HFFc6 (cell line): ENCODE measurements at places on chromosomes 2 and 18.
A peak's percentile ranks its signal among the peaks of the same experiment; 100 is the strongest.

- no peak for DNase-seq
These were observed 488.9 kb downstream of the PLCL1 start for GRCh38 chr2:198293281-198293680.

GRCh38 chr18:48842259-48843061, 108.3 kb downstream of the SMAD7 start:
- no peak for DNase-seq

DNA sequence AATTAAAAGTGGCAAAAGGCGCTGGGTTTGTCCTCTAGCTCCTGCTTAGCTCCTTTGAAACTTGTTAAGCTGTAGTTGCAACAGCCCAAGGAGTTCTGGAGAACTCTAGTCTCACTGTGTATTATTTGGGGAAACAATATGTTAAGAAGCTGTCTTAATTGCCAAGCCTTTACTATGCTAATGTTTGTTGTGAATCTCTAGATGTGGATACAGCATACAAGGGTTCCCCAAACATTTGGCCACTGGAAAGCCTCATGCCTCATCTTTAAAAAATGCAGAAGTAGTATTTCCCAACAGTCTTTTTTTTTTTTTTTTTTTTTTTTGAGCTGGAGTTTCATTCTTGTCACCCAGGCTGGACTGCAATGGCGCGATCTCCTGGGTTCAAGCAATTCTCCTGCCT, 236.7 kb downstream of the PRKCE start:
- DNase-seq: peak; percentile 50

DNA sequence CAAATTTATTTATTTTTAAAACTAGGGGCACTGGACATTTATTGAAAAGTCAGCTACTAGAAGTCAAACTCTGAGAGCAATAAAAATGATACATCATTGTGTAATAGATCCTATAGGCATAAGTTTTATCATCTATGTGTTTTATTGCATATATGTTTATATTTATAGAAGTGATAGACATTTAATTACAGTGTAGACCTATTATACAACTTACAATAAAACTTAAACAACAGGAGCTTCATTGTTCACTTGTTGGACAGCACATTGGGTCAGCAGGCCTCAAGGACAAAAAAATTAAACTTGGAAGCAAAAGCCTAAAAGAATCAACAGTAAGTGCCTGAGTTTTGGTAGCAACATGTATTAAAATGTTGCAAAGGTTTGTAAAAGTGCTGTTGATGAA, 15.0 kb upstream of the ACTR2 start:
- DNase-seq: no peak

DNA sequence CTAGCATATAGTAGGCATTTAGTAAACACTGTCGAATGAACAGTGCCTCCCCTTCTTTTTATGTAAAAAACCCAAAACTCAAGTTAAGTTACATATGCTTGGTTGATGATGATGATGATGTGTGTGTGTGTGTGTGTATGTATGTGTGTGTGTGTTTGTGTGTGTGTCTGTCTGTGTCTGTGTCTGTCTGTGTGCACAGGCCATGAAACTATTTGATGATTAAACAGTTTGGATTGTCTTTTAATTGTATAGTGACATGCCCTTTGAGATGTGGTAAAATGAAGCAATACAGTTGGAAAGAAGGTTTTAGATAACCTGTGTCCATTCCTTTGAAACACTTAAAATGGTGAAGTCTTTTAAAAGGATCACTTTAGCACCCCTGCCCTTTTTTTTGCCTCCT, 105.6 kb downstream of the MAP4K4 start:
- DNase-seq: peak; percentile 74

- no peak for DNase-seq
These were observed 338.3 kb downstream of the ALK start for GRCh38 chr2:29583104-29583503.

DNA sequence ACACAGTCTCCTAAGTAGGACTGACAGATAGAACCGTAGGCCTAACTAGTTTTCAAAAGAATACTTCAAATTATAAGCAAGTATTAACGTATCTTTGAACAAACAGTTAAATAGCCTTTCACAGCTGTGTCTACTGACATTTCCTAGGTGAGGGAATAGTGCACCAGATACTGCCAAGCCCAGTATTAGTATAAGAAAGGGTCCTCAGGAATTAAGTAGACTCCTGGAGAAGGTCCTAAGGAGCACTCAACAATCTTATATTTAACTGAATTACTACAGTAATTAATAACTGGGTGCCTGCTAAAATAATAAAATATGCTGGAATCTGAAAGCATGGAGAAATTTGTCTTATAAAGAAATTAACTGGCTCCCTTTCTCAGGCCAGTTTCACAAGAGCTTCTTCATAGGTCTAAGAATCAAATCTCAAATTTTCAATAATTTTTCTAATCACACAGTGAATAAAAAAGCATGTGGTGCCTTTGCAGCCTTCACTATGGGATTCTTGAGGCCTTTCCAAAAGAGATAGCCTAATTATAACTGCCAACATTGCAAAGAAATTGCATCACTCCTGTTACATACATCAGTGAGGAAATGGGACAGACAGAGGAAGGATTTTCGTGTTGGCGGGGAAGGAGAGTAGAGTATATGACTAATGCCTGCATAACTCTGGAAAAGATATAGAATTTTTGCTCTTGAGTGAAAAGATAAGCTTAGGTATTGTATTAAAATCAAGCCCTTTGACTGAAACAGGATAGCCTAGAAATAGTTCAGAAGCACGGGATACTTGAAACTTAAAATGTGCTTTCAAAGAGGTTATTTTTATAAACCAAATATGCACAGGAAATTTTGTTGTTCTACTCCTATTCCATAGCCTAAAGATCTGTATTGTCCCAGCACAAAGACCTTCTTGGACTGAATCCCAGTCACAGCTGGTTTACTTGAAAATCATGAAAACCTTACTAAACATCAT, 228.6 kb upstream of the STK17B start:
- DNase-seq: peak; percentile 85

GRCh38 chr18:38868757-38869156, 1303.2 kb upstream of the CELF4 start:
- no peak for DNase-seq

- no peak for DNase-seq
These were observed 166.5 kb upstream of the SIX3 start for GRCh38 chr2:44774826-44775492.

DNA sequence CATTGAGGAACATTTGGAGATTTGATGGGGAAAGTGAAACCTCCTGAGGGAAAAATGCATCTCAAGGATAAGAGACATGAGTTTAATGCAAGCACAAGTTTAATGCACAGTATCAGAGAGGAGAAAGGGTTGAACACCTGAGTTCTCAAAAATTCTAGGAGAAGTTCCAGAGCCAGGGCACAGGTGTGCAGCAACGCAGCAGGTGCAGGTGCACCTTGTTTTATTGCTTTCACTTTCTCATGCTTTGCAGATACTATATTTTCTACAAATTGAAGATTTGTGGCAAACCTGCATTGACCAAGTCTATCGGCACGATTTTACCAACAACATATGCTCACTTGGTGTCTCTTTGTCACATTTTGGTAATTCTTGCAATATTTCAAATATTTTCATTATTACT, 267.6 kb upstream of the HNRNPA3 start:
- no peak for DNase-seq

GRCh38 chr2:195636890-195637289, 20.1 kb upstream of the SLC39A10 start:
- DNase-seq: no peak
